Kidney (tissue), 22 donors: ENCODE measurements at places on chromosomes 4 and X. TPM values are rescaled to one million over a fixed set of nuclear protein-coding genes. Genes with fewer than 3 reads are reported as not detected.

POF1B gene
- total RNA-seq = 13.1 TPM

CYBB gene
- total RNA-seq = 43.7 TPM

LRIT3 gene
- total RNA-seq = 0.25 TPM

SMIM10L2A gene
- total RNA-seq = 3.5 TPM

HSFX4 gene
- total RNA-seq = not detected

MAML3 gene
- total RNA-seq = 10.4 TPM

CFAP47 gene
- total RNA-seq = 1.4 TPM

TMSB15A gene
- total RNA-seq = not detected

IL9R gene
- 0.88 TPM for total RNA-seq

GRCh38 chrX:154607370-154607769 is 11.7 kb downstream of the CTAG1B start:
- no peak for DNase-seq

DNA sequence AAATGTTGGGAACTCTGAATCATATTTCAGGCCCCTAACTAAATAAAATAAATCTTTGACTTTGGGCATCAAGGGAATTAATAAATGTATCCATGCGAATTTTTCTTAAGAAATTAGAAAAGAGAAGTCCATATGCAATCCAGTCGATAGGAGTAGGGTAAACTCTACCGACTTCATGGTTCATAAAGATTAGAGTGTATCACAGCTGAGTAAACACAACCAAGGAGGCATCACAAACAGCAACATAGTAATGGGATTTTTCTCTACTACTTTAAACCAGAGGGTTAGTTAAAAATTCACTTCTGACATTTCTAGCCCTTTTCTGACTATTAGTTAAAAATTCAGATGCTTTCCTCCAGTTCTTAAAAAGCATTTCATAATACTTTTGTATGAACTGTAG is 19.9 kb downstream of the SEPTIN11 start:
- DNase-seq = peak; percentile 70

DNA sequence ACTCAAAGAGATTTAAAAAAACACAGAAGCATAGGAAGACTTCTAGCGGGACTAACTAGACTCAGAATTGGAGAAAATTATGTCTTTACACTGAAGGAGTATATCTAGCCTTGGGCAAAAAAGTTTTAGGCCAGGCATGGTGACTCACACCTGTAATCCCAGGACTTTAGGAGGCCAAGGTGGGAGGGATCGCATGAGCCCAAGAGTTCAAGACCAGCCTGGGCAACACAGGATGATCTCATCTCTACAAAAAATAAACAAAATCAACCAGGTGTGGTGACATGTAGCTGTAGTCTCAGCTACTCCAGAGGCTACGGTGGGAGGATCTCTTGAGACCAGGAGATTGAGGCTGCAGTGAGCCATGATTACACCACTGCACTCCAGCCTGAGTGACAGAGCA is 99.5 kb downstream of the NEUROG2 start:
- no peak for DNase-seq

DNA sequence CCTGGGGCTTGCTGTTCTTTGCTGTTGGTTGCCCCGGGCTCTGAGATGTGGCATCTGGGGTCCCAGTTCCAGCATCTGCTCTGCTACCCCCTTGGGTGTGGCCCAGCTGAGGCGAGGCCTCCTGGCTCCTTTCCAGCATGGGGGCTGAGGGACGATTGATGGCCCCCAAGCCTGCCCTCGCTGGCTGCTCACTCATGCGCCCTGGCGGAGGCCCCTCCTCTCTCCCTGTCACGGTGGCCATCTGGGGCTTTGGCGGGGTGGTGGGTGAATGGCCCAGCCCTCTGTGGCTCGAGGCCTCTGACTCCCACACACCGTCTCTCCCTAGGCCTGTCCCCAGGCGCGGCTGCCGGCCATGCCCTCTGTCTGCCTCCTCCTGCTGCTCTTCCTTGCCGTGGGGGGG is 1.8 kb downstream of the PLXNA3 start:
- DNase-seq = peak; percentile 36

DNA sequence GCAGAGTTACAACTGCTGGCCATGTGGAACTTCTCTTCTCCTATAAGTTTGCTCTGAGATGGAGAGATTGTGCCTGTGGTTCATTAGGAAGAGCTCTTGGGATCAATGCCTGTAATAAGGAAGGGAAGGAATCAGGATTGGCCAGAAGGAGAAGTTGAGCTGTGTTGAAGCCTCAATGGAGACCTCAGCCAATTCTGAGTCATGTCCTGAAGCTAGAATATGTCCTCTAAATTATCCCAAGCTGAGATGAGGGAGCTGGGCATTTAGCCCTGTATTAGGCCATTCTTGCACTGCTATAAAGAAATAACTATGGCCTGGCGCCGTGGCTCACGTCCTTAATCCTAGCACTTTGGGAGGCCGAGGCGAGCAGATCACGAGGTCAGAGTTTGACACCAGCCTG is 85.4 kb upstream of the DHX15 start:
- no peak for DNase-seq

DNA sequence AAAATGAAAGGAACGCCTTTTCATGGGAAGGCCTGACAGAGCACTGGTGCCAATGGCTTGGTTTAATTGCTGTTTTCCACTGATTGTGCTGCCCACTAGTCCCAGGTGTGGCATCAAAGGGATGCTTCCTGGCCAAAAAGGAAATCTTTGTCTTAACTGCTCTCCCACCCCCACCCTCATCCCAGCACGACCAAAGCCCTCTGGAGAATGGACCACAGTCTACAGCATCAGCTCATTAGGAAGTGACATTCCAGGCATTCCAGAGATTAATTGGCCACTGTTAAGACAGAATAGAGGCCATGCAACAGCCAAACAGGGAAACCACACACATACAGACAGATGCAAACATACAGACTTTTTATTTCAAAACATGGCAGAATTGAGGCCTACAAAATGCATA is 143.2 kb downstream of the LHFPL1 start:
- no peak for DNase-seq

- no peak for DNase-seq
Observed at GRCh38 chr4:158652920-158653319, 18.8 kb downstream of the C4orf46 start.

DNA sequence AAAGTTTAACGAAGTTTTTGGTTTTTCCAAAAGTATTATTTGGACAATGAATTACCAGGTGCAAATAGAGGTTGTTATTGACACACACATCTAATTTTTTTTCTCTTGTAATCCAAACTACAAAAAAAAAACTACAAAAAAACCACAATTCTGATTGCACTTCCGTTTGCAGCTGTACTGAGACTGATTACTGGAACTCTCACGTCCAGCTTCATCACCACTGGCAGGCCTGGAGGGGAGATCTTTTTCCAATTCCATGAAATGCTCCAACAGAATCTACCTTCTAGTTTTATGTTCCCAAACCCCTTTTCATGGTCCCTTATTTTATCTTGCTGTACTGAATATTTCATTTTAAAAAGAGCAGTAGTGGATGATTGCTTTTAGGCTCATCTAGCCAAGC is 1118.3 kb downstream of the C4orf33 start:
- no peak for DNase-seq
